Activated T-helper 1 cell treated with anti-CD3 and anti-CD28 coated beads, Interleukin-12 subunit alpha, Interleukin-12 subunit beta, Interleukin-2, Interleukin-4 antibody, amounts not matched to agents 30 ng/mL and 10 ng/mL and 1 ng/mL, durations not matched to agents 14 hours and 24 hours and 36 hours (primary cell): ENCODE measurements at places on chromosomes 1 and 21.

- DNase-seq = no peak
Measured at GRCh38 chr1:110542725-110543124, 23.8 kb upstream of the KCNA10 start.

DNA sequence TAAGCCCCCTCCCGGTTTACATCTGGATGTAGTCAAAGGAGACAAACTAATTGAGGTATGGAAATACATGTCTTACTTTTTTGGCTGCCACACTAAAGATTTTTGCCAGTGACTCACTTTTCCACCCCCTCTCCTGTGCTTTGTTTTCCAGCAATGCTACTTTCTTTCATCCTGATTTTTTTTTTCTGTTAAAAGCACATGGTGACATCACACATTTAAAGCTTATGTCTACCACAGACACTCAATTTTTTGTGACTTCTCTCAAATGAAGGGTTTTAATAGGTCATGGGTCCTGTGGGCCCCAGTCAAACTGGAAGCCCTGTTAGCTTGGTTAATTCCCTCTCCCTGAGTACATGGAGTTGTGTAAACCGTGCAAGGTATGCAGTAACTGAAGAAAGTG is 2.2 kb downstream of the PPP1R8 start:
- no peak for DNase-seq

DNA sequence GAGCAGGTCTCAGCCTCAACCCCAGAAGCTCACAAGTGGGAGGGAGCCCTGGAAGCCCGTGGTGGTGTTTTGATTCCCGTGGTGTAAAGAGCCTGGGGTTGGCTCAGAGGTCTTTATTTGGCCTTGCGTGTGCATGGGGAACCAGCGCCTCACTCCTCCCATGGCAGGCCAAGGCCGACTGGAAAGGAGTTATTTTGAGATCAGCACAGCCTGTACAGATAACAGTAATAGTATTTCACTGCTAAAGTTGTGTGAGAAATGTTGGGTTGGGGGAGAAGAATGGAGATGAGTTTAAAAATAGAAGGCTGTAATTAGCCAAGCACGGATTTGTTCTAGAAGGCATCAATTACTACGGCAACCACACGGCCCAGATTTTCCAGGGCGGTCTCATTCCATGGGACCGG is 186.5 kb downstream of the DYRK1A start:
- no peak for DNase-seq

DNA sequence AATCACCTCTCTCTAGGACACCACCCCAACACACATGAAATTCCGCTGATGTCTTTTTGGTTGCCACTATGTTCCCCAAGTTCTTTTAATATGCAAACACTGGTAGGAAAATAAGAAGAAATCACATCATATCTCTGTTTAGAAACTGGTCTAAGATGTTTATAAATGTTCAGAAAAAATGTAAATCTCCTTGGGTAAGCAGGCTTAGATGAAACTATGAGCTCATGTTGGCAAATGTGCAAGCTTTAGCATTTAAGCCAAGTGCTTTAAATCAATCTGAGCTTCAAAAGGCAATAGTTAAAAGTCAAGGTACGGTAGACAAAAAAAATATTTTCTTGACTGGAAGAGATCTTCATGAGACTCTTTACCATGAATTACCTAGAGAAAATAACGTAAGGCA is 25.2 kb upstream of the SLAMF9 start:
- DNase-seq = no peak

- no peak for DNase-seq
Measured at GRCh38 chr1:164765992-164766720, 207.2 kb downstream of the PBX1 start.
